Hindlimb muscle (tissue), 1 donor: ENCODE measurements at places on chromosomes 2 and 18. TPM values are rescaled to one million over a fixed set of nuclear protein-coding genes. Genes with fewer than 3 reads are reported as not detected.

GAREM2 gene
- polyA plus RNA-seq, result 5.2 TPM

NOL4 gene
- not detected for polyA plus RNA-seq

NPPC gene
- 3.5 TPM for polyA plus RNA-seq

DCDC2C gene
- polyA plus RNA-seq, result 0.46 TPM

RESP18 gene
- polyA plus RNA-seq, result not detected

SULT1C4 gene
- polyA plus RNA-seq, result 17.3 TPM

ADRA2B gene
- polyA plus RNA-seq, result 2.7 TPM

MRPS5 gene
- polyA plus RNA-seq, result 61.1 TPM
